ENCODE measurements at places on chromosomes 16 and 17.

- DNase-seq = no peak
Observed at GRCh38 chr17:43912635-43913304, 5.4 kb upstream of the MPP2 start.

GRCh38 chr16:10536814-10537389 is 43.5 kb downstream of the EMP2 start:
- DNase-seq = no peak

GRCh38 chr17:55706808-55707773 is 15.6 kb downstream of the TMEM100 start:
- DNase-seq = no peak

DNA sequence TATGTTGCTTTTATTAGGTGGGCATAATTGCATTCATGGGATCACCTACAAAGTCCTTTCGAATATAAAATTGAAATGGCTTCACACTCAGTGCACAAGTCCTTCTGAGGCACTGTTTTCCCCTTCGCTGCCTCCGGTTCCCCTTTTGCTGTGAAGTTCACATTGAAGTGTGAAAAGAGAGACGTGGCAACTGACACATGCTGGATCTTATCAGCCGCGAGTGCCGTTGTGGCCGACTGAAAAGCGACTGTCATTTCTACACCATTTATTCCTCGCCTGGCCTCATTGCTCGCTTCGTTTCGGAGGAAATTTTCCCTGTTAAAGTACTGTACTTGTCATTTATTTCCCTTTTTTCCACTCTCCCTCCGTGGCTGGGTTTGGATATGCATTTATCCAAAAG is 423.5 kb downstream of the MAF start:
- DNase-seq = no peak

DNA sequence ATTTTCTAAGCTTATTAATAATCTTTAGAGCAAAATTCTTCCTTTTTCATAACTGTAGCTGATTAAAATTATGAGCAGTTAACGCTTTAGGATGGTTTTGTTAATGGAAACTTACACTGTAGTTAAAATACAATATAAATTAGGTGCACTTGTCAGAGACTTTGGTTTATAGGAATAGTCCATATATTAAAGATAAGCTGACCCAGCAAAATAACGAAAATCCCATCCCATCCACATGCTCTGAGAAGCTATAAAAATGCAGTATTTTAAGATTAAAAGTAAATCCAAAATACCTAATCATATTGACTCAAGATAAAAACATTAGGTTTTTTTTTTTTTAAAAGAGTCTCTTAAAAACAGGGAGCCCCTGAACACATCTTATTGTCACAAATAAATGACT is 38.0 kb downstream of the CEP95 start:
- no peak for DNase-seq

- DNase-seq = no peak
Observed at GRCh38 chr16:68269793-68270192, 5.5 kb downstream of the SLC7A6 start.

GRCh38 chr17:80191192-80191591 is 21.4 kb downstream of the CARD14 start:
- DNase-seq = no peak

DNA sequence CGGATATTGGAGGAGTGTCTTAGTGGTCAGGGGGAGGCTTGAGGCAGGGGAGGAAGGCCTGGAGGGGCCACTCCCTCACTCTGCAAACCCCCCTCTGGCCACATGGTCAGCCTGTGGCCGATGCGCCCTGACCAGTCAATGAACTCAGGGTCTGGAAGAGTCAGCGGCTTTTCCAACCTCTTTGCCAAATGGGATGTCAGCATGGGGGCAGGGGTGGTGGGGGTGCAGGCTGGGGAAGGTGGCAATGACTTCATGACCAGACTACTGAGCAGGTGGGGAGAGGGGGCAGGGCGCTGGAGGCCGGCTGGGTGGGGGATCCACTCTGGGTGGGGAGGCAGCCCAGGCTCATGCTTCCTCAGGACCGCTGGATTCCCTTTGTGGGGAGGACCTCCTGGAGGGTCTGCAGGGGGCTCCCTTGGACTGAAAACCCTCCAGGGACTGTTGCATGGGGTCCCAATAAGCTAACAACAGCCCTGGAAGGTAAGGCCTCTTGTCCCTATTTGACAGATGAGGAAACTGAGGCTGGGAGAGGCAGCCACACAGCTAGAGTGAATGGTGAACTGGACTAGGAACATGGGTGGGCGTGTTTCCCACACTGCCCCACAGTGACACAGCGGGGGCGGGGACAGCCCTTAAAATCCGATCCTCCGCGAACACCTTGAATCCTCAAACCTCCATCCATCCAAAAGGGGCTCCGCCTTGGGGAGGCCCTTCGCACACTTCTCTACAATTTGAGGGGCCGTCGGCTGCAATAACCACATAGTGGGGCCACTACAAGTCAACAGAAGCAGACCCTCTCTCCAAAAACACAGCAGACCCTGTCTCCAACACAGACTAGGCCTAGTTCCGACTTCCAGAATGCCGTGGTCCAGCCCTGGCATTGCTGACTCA is 81.0 kb upstream of the TOB1 start:
- DNase-seq = no peak

DNA sequence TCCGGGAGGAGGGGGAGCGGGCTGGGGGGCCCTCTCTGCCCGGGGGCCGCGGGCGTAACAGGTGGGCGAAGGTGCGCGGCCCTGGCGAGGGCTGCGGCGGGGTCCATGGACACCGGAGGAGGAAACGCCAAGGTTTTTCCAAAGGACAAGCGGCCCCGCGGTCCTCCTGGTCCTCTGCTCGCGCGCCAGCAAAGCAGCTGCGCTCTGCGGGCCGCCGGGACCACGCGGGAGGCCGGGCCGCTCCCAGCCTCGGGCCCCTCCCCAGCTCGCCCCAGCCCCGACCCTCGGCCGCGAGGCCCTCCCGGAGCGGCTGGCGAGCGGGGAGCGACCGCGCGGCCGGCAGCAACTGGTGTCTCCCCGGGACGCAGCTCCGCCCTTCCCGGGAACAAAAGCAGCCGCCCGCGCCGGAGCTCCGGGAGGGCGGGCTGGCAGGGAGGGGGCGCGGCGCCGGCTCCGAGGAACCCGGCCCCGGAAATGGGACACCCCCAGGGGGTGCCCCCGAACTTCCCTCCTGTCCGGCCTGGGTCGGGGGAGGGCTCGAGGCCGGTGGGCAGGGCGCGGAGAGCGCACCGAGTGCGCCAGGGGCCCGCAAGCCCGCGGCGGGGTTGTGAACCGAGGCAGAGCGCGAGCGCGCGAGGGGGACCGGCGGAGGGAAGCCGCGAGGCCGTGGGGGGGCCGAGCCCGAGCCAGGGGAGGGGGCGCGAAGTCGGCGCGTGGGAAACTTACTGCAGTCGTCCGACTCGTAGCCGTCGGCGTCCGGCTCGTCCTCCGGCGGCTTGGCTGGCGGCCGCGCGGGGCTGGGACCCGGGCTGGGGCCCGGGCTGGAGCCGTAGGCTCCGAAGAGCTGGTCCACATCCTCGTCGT is 837 bp downstream of the DOC2B start:
- no peak for DNase-seq

GRCh38 chr17:28391401-28391800 is 14.6 kb downstream of the SLC46A1 start:
- no peak for DNase-seq

All from stimulated activated CD8-positive, alpha-beta memory T cell treated with anti-CD3 and anti-CD28 coated beads, Interleukin-4, amount 100 ng/mL, for 24 hours (primary cell).